ENCODE measurements at places on chromosomes 5 and 9.

GRCh38 chr5:31157720-31158119 lies 35.8 kb upstream of the CDH6 start:
- DNase-seq: no peak

GRCh38 chr5:132566657-132567056 lies 9.9 kb downstream of the RAD50 start:
- DNase-seq: no peak

- no peak for DNase-seq
Observed at GRCh38 chr5:7047511-7048261, 334.5 kb downstream of the TENT4A start.

GRCh38 chr9:35820076-35820475 lies 5.2 kb upstream of the HINT2 start:
- DNase-seq: no peak

GRCh38 chr5:61623401-61624069 lies 291.5 kb downstream of the ZSWIM6 start:
- no peak for DNase-seq

DNA sequence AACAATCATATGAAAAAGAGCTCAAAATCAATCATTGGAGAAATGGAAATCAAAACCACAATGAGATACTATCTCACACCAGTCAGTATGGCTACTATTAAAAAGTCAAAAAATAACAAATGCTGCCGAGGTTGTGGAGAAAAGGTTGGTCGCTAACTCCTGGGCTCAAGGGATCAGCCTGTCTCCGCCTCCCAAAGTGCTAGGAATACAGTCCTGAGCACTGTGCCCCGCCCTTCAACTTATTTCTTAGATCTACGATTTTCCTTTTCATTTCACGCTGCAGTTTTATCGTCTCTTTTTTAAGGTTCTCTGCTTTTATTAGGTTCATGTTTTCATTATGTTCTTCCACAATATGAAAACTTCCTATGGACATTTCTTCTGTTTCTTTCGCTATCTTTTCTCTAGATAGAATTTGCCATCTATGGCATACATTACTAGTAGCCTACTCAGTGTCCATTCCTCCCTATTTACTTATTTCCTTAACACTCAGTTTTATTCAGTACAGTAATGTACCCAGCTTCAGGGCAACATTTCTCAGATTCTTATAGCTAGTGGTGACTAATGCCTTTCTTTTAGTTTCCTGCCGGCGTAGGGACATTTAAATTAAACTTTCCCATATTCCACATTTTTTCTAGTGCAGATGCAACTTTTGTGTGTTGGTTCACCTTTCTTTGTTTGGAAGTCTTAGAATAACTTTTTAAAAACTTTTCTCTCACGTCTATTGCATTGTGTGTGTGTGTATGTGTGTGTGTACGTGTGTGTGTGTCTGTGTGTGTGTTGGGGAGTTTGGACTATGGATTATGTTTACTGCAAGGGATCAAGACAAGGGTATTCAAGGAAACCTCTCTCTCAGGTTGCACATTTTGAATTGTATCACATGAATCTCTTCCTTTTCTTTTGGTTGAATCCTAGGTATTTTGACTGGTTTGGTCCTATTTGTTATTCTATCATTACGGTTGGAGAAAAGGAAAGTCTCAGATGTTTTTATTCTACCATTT lies 21.6 kb upstream of the FBN2 start:
- no peak for DNase-seq

DNA sequence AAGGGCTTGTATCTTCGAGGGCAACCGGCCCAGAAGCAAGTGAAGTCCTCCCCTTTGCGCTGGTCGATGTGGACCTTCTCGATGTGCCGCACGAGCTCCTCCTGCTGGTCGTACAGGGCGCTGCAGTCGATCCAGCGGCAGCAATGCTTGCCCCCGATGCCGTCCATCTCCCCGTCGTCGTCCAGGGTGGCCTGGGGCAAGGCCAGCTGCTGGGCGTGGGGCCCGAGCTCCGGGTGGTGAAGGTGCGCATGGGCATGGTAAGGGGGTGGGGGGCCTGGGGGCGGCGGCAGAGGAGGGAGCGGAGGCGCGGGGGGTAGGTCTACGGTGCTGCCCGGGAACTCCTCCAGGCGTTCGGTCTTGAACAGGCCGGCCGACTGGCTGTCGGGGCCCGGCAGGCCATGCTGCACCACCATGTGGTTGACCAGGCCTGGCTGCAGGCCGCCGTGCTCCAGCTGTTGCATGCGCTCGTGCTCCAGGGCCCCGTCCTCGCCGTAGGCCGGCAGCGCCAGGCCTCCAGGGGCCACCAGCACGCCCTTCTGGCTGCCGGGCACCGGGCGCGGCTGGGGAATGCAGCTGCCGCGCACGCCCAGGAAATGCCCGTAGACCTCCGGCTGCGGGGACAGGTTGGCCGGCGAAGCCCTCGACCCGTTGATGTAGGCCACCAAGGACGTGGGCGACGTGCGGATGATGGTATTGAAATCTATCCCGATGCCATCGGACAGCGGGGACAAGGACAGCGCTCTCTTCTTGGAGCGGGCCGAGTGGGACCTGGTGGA lies 181.8 kb downstream of the GLIS3 start:
- DNase-seq: peak; percentile 53

GRCh38 chr5:103526164-103526915 lies 36.2 kb downstream of the NUDT12 start:
- no peak for DNase-seq

- no peak for DNase-seq
Observed at GRCh38 chr5:113232667-113233066, 202.1 kb downstream of the TSSK1B start.

DNA sequence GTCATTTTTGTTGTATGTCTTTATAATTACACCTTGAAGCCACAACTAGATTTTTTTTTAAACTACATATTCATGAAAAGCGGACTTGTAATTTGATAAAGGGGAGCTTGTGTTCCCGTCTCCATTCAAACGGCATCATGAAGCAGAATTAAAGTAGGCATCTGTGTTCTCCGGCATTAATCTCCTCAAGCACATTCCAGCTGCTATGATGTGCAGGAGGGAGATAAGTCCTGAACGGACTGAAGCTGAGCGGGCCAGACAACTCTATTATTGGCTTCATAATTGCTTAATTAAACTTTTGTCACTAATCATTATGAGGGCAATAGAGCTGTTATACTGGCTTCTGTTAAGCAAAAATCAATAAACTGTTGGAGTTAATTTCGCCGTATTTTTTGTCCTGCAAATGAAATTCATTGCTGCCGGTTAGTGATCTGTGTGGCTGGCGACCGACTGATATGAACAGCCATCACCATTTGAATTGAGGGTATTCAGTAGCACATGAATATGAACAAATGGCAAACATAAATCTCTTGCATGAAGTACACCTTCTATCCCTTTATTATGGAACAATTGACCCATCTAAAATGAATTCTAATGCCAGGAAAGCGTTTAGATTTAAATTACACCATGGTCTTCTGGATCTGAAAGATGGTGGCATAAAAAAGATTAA lies 408.8 kb upstream of the IRX1 start:
- no peak for DNase-seq

GRCh38 chr5:1743061-1743768 lies 56.4 kb downstream of the MRPL36 start:
- no peak for DNase-seq

GRCh38 chr5:3218916-3219650 lies 376.5 kb upstream of the IRX1 start:
- no peak for DNase-seq

DNA sequence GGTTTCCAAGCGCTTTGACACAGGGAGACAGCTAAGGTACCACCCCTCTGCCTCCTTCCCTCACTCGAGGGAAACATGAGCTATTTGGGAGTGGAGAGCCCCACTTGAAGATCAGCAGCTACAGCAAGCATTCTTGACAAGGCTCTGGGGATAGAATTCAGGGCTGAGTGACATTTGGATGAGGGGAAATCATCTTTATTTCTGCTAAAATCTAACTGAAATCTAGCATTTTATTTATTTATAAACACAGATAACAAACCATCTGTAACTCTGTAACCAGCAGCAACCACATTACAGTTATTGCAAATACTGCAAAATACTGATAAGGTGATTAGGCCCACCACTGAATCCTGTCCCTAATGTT lies 22.4 kb downstream of the RNF130 start:
- no peak for DNase-seq

- no peak for DNase-seq
Observed at GRCh38 chr9:38146844-38147243, 77.8 kb upstream of the SHB start.

GRCh38 chr9:5510989-5511388 lies 658 bp downstream of the PDCD1LG2 start:
- no peak for DNase-seq

DNA sequence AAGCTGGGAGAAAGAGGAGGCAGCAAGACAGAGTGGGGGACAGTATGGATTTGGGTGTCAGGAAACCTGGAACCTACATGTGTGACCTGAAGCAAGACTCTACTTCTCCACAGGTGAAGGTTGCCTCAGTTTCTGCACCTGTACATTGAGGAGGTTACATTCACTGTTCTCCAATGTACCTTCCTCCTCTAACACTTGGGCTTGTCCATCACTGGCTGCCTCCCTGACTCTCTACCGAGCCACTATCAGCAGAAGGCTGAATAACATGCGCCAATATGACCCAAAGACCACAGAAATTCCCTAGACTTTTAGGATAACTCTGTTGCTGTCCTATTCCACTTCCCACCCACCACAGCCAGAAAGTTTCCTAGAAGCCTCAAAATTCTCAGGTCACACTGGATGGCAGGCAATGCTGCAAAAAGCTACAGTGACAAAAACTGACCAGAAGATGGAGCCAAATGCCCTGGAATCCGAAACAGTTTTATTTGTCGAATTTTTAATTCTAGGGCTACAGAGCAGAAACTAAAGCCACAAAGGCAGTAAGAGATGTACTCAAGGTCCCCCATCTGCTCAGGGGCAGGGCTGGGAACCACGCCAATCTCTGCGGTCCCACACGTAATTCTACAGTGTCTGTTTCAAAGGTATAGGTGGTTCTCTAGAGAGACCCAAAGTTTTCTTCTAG lies 64.4 kb downstream of the FAM114A2 start:
- peak; percentile 27 for DNase-seq

DNA sequence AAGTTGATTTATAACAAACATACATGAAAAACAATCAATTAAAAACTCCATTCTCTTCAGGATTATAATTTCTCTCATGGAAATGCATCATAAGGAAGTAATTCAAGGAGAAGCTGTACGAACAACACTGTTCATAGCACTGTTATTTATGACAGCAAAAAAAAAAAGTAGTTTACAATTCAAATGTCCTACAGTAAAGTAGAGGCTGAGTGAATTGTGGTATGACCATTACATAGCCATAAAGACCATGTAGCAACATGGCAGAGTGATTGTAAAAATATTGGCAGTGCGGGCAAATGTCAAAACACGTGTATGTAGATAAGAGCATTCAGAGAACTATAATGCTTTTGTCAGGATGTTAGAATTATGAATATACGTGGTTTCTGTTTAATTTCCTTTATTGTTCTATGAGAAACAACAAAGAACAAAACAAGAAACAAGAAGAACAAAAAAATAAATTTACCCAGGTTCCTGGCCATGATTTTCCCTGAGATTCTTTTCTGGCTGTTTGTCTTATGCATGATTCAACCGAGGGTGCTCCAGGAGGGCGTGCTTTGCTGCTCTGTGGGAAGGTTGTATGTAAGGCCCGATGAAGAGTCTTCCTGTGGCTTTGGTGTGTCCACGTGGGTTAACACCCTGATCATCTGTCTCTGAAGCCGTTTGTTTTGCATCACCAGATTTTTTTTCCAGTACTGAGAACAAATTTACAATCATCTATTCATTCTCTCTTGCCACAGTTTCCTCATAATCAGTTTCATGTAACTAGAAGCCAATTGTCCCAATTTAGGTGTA lies 28.8 kb downstream of the GCNT4 start:
- peak; percentile 41 for DNase-seq

DNA sequence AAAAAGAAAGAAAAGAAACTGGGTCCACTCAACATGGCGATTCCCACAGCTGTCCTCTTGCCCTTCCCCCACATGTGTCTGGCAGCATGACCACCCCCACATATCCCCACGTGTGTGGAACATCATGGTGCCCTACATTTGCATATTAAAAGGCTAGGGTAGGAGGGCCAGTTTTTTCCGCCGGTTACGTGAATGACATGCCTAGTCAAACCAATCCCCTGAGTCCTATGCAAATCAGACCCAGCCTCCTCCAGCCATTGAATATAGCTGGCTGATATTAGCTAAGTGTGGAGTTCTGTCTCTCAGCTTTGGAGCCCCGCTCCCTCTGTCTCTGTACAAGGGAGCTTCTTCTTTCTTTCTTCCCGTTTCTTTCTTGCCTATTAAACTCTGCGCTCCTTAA lies 33.0 kb upstream of the CCDC112 start:
- DNase-seq: no peak

DNA sequence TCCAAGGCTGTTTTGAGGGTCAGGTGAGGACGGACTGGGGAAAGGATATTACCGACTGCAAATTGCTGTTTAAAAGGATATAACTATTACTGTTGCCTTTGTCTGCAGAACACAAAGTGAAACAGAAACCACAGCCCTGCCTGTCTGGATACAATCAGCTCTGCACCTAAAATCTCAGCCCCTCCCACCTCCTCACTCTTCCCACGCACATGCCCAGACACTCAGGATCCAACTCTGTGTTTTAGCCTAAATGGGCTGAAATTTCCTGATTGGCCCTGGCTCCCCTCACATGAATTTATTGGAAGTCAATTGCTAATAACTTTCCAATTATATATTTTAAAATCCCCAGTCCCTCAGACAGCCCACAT lies 176.3 kb upstream of the PPP1R26 start:
- no peak for DNase-seq

- no peak for DNase-seq
Observed at GRCh38 chr9:121289026-121289771, 21.2 kb downstream of the GSN start.

DNA sequence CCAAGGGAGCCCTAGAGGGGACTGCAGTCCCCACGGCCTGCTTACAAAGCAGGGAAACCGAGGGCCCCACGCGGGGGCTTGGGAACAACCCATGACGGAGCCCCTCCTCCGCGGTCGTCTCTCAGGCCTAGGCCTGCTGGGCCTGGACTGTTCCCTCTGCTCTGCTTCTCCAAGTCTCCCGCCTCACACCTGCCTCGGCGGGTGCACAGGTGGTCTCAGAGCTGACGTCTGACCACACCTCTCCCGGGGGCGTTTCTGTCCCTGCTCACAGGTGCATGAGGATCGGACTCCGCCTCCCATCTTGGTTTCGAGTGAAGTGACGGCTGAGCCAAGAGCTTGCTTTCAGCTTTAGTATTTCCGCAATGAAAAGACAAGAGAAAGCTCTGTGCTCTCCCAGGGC lies 72.1 kb downstream of the MRPL36 start:
- DNase-seq: no peak

GRCh38 chr9:103942651-103943050 lies 151.5 kb upstream of the SMC2 start:
- no peak for DNase-seq

- DNase-seq: no peak
Observed at GRCh38 chr5:8528106-8528505, 659.2 kb downstream of the MTRR start.
